A549 treated with CORT108297 at 1 μM for 4 hours (cell line): ENCODE measurements at places on chromosomes 3 and 15. TPM values are rescaled to one million over a fixed set of nuclear protein-coding genes. Genes with fewer than 3 reads are reported as not detected.

Gene GOLGA6L10
- total RNA-seq: 0.46 to 0.79 TPM (median 0.68 TPM) in 5 replicates

Gene FILIP1L
- 0.03 to 0.18 TPM (median 0.09 TPM) in 5 replicates for total RNA-seq

Gene LRRC28
- 12.4 to 15.7 TPM (median 15.1 TPM) in 5 replicates for total RNA-seq

Gene HDAC11
- total RNA-seq: 5.8 to 9.6 TPM (median 8.3 TPM) in 5 replicates

Gene PPIP5K1
- total RNA-seq: 5.5 to 7.9 TPM (median 6.6 TPM) in 5 replicates

Gene ACOX2
- total RNA-seq: 6.1 to 11.1 TPM (median 9.7 TPM) in 5 replicates

Gene CAND2
- 0.31 to 0.50 TPM (median 0.46 TPM) in 5 replicates for total RNA-seq

Gene CPA3
- total RNA-seq: not detected in 5 replicates

Gene KCNH8
- 0.05 TPM in 1 of 5 replicates, not detected in the others for total RNA-seq

Gene SGO1
- total RNA-seq: 13.8 to 19.7 TPM (median 15.3 TPM) in 5 replicates
